ENCODE measurements at places on chromosomes 3 and 15.

DNA sequence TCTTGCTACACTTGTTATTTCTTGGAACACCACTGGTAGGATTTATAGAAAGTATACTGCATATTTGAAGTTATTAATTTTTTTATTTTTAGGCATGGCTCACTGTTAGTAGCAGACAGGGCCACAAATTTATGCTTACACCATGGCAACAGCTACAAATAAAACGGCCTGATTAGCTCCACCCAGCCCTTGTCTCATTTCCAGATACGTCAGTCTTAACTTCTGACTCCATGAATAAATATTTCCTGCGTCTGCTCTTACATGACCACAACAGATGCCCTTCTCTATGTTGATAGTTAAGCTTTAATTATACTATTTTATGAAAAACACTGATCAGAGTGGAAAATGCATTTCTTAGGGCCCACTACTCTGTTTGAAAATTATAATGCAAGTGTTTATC lies 62.3 kb upstream of the CPOX start:
- no peak for DNase-seq

- DNase-seq: no peak
Observed at GRCh38 chr3:34686541-34686940, 888.1 kb downstream of the PDCD6IP start.

GRCh38 chr3:156694536-156694935 lies 20.1 kb downstream of the TIPARP start:
- DNase-seq: no peak

DNA sequence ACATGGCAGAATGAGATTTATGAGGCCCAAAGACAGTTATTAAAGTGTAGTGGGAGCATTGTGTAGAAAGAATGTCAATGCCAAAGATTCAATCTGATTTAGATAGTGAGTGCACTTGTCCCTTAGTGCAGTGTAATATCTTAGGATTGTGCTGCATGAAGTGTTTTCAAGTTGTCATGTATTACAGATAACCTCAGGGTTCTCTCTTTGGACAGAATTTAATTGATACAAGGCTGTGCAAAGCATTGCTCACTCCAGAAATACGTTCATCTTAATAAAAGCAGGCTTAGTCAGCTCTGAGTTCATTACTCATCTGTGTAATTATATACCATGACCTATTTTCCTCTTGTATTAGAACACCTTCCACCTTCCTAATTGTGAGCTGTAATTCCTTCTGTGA lies 16.0 kb upstream of the GPR171 start:
- no peak for DNase-seq

- DNase-seq: no peak
Observed at GRCh38 chr3:150635526-150635925, 32.4 kb downstream of the SELENOT start.

DNA sequence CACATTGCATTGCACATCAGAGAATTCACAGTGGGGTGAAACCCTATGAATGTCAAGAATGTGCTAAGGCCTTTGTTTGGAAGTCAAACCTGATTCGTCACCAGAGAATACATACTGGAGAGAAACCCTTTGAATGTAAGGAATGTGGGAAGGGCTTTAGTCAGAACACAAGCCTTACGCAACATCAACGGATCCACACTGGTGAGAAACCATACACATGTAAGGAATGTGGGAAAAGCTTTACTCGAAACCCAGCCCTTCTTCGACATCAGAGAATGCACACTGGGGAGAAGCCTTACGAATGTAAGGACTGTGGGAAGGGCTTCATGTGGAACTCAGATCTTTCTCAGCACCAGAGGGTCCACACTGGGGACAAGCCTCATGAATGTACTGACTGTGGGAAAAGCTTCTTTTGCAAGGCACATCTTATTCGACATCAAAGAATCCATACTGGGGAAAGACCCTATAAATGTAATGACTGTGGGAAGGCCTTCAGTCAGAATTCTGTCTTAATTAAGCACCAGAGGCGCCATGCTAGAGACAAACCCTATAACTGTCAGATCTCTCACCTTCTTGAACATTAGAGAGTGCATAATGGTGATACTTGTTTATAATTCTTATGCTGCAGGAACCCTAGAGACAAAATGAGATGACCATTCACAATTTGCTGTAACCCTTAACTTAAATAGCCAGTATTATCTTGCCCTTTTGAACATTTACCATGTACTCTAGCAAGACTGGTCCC lies 9.0 kb downstream of the ZNF662 start:
- no peak for DNase-seq

DNA sequence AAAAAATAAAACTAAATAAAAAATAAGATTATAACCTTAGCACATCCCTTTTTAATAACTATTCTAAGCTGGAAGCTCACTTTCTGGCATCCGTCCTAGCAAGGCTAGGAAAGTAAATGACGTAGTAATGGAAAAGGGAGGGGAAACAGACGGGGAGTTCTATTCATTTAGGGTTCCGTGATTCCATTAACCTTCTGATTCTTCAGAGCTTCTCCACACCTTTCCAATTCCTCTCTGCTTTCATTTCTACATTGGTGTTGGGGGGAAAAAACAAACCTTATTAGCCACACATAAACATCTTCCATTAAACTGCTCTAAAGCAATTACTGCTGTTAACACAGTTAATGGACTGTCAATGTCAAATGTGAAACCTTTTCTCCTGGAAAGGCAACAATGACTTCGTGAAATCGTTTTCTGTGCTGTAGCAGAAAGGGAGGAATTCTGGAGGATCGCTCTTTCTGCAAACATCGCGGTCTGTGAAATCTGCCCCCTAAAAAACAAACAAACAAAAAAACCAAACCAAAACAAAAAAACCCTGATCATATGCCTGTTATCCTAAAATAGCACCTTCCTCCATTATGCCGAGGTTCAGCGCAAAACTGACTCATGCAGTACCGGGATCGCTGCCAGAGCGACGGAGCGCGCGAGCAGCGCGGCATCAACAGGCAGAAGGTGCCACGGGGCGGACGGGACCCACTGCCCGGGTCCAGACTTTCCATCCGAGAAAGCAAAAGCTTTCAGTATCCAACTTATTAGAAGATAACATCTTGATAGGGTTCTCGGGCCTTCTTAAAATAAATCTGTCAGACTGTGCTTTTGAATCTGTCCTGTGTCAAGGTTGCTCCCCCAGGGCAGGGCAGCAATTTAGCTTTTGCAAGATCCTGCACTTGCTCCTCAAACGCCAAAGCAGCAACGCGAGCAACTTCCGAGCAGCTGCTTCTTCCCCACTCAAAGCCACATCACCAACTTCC lies 156.2 kb downstream of the FGF12 start:
- no peak for DNase-seq

GRCh38 chr3:102573483-102574028 lies 138.7 kb downstream of the ZPLD1 start:
- DNase-seq: no peak

DNA sequence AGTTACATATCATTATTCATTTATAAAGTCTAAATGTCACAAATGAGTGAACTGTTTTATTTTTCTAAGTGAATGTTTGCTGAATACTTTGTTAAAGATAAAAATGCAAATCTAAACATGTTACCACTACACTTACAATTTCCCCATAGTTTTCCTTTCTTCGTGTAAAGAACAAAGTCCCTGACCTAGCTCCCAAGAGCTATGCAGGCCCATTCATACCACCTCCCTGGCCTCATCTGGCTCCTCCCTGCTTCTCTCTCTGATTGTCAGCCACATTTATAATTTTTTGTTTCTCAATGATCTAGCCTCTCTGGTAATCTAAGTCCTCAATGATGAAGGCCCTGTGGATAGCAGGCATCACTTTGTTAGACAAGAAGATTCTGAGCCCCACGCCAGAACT lies 31.0 kb upstream of the OR5K4 start:
- DNase-seq: no peak
